ENCODE measurements at places on chromosomes 1 and 21.

DNA sequence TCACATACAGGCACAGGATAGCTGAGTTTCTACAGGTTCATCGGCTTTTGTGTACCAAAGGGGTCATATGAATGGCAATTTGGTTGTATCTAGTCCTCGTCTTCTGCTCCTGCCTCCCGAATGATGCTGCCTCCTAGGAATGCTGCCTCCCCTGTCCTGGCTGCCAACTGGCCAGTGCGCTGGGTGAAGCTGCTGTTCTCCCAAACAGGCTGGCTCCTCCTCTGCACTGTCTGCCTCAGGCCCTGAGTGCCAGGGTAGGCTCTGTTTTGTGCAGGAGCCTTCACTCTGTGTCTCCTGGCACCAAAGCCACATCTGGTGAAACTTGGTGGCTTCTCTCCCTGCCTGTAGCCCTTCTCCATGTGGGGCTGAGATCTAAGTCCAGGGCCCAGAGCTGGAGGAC is 60.3 kb downstream of the RHOU start:
- DNase-seq = no peak

GRCh38 chr21:28752131-28752530 is 240.5 kb downstream of the LTN1 start:
- DNase-seq = no peak

DNA sequence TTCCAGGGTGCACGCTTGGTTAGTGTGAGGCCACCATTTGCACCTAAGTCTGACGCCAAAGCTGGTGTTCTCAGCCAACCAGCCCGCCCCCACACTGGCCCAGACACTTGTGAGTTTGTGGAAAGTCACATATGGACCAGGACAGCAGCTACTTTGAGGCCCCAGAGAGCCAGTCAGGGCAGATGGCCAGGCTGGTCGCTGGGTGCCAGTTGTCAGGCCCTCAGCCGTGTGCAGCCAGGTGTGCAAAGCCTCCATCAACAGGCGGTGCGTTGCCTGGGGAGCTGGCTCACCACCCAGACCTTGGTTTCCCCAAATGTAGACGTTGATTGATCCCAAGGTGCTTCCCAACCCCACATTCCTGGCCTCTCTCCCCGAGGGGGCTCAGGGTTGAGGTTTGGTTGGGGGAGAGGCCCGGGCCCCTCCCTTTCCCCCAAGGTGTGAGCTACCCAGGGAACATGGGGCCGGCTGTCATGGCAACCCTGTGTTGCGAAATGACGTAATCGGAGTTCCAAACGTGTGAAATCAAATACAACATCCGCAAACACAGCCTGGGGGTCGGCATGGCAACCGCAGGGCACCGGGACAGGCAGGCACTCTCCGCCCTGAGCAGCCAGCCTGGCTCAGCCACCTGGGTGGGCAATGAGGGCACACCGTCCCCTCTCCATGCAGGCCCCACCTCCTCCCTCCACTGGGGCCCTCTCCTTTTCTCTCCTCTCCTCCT is 42.2 kb upstream of the WNT4 start:
- no peak for DNase-seq

DNA sequence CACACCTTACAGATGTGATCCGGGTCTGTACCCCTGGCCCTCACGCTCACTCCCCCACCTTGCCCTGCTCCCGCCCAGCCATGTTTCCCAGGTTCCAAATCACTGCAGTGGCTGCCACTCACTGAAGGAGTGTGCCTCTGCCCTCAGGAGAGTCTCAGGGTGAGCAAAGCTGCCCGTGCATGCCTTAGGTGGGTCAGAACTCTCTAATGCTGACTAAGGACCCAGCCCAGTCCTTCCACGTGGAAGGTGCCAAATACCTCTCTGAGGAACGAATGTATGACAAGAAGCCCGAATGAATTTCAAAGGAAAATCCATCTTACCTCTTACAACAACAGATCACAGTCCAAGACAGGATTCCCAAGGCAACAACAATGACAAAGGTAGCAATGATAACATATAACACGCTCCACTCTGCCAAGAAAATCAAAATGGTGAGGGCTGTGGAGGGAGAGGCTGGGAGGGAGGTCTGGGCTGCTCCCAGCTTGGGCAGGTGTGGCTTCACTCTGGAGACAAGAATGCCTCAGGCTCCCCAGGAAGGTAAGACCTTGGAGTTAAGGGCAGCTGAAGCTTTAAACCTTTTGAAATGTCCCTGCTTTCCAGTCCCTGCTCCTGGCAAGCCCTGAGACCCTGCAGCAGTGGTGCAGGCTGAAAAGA is 115.2 kb downstream of the KIAA0319L start:
- DNase-seq = no peak

- no peak for DNase-seq
Measured at GRCh38 chr1:63772876-63773275, 941 bp upstream of the ROR1 start.

DNA sequence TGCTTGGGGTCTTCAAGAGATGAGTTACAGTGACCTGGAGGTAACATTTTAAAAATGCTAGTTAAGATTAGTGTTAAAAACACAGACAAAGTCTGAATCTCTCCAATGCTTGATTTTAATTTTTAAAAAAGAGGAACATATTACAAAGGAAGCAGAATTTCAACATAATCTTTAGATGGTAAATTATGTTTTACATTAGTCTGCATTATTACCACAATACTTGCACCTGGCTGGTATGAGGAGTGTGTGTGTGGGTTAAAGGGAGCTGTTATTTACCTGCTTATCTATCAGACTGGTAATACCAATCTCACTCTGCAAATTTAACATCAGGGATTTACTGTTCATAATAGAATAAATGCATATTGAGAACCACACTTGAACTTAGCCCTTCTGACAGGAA is 10.3 kb upstream of the KCNJ15 start:
- no peak for DNase-seq

GRCh38 chr1:233372218-233373120 is 44.9 kb downstream of the MAP3K21 start:
- no peak for DNase-seq

- DNase-seq = peak; percentile 92
Measured at GRCh38 chr1:3772027-3772714, 378 bp upstream of the SMIM1 start.

DNA sequence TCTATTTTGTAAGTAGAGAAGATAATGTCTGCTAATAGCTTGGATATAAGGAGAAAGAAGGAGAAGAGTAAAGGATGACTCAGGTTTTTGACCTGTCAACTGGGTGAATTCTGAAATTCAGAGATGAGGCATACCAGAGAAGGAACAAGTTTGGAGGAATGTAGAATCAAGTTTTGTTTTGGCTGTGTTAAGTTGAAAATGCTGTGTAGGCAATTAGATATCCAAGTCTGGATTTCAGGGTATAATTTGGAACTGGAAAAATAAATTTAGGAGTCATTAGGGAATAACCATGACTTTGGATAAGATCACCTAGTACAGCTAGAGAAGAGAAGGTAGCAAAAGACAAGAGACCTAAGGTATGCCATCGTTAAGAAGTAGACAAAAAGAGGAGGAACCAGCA is 22.4 kb upstream of the GNG4 start:
- no peak for DNase-seq

DNA sequence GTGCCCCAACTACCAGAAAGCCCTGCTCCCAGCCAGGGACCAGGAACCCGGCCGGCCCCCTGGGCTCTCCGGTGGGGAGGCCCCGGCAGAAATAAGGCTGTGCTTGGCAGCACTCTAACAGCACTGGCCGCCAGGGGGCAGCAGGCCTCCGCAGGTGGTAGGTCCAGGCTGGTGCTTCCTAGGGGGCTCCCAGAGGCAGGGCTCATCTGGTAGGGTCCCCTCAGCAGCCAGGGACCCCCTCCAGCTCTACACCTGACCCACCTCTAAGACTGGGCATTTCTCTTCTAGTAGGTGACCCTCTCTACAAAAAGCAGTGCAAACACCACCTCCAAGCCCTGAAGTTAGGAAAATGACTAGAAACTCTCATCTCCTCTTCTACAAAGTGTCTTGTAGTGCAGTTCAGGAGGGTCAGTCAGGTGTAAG is 85.6 kb downstream of the STUM start:
- DNase-seq = peak; percentile 93

GRCh38 chr1:54699936-54700525 is 15.6 kb upstream of the TTC4 start:
- DNase-seq = no peak

DNA sequence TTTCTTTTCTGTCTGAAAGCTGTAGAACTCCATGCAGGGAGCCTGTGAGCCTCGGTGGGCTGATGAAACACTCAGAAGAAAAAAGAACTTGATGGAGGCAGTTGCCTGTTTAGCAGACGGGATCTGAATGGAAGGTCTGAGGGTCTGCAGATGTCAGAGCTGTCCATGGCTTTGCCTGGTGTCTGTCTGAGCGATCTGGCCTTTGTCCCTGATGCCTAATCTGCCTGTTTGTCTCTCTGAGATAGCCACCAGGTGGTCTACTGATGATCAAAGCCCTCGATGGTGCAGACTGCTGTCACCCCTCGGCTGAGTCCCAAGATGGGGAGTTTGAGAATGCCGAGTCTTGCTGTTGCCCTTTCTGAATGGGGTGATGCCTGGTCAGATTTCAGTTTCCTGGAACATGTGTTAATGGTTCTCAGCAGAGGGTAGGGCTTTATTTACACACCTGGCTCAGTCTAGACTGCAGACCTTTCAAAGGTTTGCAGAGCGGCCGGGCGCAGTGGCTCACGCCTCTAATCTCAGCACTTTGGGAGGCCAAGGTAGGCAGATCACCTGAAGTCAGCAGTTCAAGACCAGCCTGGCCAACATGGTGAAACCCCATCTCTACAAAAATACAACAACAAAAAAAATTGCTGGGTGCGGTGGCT is 90.4 kb downstream of the KIF26B start:
- DNase-seq = no peak

DNA sequence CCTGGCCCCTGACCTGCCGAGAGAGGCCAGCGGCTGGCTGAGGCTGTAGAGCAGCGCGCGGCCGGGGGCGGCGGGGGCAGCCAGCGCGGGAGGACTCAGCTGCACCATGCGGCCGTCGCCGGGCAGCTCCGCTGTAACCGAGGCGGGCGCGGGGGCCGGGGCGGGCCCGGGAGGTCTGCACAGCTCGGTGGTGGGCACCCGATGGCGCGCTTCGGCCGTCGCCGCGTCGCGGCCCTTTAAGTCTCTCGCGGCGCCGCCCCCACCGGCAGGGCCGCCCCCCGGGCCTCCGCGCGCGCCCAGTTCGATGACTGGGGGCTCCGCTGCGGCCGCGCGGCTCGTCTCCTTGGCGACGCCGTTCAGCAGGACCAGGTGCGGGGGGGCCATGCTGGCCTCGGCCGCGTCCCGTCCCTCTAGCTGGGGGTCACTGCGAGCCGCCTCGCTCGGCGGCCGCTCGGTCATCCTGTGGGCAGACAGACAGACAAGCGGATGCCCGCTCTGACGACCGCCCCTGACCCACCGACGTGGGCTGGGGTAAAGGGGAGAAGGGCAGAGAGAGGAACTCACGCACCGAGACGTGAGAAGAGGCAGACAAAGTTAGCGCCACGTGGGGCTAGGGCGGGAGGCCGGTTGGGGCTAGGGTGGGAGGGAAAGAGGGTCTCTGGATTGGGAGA is 6.5 kb downstream of the TAL1 start:
- DNase-seq = no peak

GRCh38 chr1:89065079-89065868 is at the start of gene GBP1:
TSS of gene GBP1 (minus strand) at chr1:89065208. CDS start at chr1:89063234, 1,974 bp downstream.
- no peak for DNase-seq

GRCh38 chr1:54331843-54332463 is 74.2 kb downstream of the SSBP3 start:
- DNase-seq = no peak

- no peak for DNase-seq
Measured at GRCh38 chr1:35644204-35644603, 2.9 kb upstream of the PSMB2 start.

DNA sequence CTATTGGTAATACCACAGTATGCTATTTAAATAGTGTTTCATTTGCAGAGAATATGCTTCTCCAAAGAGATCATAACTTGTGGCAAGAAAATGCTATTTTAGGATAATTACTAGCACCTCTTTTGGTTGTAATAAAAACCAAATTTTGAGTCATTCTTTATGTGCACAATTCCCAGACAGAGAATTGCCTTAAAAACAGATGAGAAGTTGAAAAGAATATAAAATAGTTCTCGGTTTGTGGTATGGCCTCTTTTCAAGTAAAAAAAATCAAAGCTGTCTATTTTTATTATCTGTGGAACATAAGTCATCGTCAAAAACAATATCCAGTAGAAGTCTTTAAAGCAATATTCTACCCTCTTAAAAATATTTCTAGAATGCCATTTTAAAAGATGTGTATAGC is 185.9 kb downstream of the GREM2 start:
- DNase-seq = no peak

GRCh38 chr21:19420565-19420964 is 1017.0 kb upstream of the TMPRSS15 start:
- DNase-seq = no peak

DNA sequence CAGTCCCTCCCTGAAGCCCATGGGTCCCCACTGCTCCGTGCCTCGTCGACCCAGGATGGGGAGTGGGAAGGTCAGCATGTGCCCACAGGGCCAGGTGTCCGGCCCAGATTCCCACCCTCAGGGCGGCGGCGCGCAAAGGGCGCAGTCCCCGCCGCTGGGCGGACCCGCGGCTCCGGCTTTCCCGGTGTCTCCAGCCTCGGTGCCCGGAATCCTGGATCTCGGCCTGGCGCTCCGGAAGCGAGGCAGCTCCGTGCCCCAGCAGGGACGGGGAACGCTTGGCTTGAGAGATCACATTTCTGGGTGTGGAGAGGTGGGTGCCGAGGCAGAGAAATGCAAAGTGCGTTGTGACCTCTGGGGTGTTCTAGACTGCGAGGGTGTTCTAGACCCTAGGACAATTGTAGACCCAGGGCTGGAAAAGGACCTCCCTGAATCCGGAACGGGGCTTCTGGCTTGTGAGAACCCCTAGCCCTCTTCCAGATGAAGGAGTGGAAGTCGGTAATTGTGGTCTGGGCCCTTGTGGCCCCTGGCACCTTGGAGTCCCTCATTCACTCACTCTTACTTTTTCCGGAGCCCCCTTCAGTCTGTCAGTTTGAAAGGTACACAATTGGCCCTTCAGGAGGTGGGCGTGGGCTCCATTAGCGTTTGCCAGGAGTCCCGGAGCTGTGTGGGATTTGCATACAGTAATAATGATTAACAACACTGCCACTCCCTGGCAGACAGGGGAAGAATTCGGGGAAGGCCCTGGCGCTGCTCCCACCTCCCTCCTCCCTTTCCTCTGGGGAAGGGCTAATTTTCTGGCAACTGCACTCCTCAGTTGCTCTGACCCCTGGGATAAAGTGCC is 1.6 kb upstream of the KCND3 start:
- no peak for DNase-seq

GRCh38 chr21:37372951-37373350 is 6.4 kb downstream of the DYRK1A start:
- DNase-seq = no peak

- no peak for DNase-seq
Measured at GRCh38 chr1:4768553-4768952, 114.1 kb downstream of the AJAP1 start.

GRCh38 chr1:60657926-60658325 is 424.4 kb upstream of the NFIA start:
- no peak for DNase-seq

DNA sequence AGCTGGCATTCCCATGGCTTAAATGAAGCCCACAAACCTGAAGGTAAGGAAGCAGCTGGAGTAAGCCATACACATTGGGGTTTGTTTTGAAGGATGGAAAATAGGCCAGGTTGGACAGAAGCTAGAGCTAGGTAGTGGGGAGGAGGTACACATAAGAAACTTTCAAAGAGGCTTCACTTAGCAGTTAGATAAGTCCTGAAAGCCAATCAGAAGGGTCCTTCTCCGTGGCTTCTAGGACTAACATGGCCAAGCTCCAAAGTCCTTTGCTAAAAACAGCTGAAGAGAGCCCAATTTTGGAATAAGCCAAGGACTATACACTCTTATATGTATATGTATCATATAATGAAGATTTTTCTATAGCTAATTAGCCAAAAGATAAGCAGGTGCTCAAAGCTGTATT is 1.8 kb downstream of the EYA3 start:
- DNase-seq = no peak
